ENCODE measurements at places on chromosomes 16 and 17.

DNA sequence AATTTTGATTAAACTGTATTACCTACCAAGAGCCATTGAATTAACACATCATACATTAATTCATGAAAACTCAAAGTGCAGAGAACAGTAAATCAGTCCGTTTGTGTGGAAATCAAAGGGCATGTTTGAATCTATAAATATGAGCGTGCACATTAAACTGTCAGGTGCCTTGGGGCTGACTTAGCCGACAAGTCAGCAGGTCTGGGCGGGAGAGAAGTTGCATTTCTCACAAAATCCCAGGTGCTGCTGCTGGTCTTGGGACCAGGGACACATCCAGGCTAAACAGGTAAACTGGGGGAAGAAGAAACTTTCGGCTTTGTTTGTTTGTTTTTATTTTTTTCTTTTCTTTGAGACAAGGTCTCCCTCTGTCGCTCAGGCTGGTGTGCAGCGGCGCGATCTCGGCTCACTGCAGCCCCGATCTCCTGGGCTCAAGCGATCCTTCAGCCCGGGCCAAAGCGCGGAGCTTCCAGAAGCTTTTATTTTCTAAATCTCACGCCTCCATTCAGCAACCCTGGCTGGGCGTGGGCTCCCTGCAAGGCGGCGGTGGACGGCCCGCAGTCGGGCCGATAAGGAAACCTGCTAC, 213.9 kb downstream of the MRTFB start:
- DNase-seq, result no peak

GRCh38 chr16:70460737-70461261, 6.4 kb downstream of the FCSK start:
- DNase-seq, result no peak

- no peak for DNase-seq
Observed at GRCh38 chr16:19710191-19710908, 7.7 kb downstream of the KNOP1 start.

DNA sequence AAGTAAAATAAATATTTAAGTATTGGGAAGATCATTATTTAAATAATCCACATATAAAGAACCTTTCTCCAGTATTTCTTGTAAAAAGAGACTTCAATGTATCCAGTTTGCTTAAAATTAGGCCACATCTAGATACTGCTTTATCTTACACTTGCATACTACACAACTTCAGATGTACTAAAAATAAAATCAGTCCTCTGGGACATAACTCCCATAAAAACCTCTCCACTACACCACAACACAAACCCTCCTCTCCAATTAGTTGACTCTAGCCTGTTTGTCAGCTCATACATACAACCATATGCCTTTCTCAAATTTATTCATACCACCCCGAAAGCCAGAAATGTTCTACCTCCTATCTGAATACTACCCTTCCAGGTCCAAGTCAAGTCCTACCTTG, 21.6 kb downstream of the SPOP start:
- no peak for DNase-seq

All from CD8-positive, alpha-beta T cell (primary cell).